ENCODE measurements at places on chromosomes 11 and 22. TPM values are rescaled to one million over a fixed set of nuclear protein-coding genes. Genes with fewer than 3 reads are reported as not detected.

Gene CRYBB2
- total RNA-seq: 0.51 TPM

Gene HEPN1
- total RNA-seq: not detected

Gene MRPL11
- 70.2 TPM for total RNA-seq

Gene TMPRSS4
- 0.26 TPM for total RNA-seq

DNA sequence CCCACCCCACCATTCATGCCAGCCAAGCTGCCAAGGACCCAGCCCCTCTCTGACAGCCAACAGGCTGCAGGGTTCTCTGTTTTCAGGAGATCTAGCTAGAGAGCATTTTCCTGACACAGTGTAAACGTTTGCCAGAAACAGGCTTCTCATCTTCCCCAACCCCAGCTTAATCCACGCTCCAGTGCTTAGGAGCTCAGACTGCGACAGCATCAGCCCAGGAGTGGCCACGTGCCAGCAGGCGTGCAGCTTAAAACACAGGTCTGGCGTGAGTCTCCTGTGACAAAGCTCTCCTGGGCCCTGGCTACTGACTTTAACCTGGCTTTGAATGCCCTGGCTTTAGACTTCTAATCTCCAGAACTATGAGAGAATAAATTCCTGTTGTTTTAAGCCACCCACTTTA lies 66.6 kb downstream of the GALNT18 start:
- DNase-seq: no peak
